ENCODE measurements at places on chromosomes 6 and 20.

- peak; percentile 51 for DNase-seq
Observed at GRCh38 chr6:17334265-17334664, 53.1 kb downstream of the RBM24 start.

DNA sequence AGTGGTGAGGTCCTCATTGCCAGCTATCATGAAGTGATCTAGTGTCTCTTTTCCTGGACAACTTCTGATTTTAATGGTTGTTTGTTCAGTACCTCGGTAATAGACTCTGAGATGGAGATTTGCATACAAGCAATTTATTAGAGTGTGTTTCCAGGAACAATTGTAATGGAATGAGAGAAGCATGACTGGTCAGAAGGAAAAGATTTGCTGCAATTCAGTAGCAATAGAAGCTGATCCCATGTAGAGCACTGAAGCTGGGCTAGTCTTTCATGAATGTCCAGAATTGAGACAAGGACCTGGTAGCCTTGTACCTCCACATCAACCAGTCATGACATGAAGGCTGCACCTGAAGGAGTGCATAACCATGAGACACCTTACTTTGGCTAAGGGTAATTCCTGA, 526.5 kb downstream of the NKAIN2 start:
- no peak for DNase-seq

DNA sequence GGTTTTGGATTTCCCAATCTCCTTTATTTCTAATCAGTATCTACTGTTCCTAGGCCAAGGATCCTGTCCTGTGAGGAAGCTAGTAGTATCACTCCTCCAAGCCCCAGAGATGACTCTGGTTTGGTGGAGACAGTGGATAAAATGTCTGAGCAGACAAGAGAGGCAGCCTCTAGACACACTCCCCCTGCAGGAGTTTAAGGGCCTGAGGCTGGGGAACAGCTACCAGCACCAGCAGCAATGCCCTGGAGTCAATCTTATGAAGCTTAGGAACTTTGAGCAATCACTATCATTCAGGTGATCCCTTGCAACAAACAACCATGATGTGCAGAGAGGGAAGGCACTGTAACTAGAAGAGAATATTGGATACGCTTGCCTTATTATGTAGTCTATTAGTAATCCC, 384.7 kb upstream of the ID4 start:
- no peak for DNase-seq

GRCh38 chr6:145384503-145384902, 350.8 kb downstream of the EPM2A start:
- DNase-seq = no peak

DNA sequence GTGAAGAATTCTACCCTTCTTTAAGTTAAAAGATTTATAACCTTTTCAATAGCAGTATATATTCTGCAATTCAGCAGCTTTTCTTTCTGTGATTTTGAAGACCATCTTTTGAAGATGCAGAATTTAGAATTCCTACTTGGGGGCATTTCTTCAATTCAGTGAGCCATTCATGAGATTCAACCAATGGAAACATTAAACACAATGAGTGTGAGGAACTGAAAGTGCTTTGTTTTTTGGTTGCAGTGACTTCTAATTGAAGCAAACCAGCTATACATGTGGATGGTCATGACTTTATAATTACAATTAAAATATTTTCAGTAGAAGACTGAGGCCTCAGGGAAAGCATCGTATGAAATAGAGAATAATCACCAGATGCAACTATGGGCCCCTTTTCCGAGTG, 108.3 kb downstream of the CARMIL1 start:
- DNase-seq = no peak

Data from mammary epithelial cell (primary cell).